ENCODE measurements at places on chromosomes 2 and 18.
A peak's percentile ranks its signal among the peaks of the same experiment; 100 is the strongest.

GRCh38 chr18:57095884-57096283, 51.0 kb upstream of the BOD1L2 start:
- no peak for DNase-seq

GRCh38 chr18:59767732-59768131, 70.5 kb upstream of the CCBE1 start:
- DNase-seq: no peak

DNA sequence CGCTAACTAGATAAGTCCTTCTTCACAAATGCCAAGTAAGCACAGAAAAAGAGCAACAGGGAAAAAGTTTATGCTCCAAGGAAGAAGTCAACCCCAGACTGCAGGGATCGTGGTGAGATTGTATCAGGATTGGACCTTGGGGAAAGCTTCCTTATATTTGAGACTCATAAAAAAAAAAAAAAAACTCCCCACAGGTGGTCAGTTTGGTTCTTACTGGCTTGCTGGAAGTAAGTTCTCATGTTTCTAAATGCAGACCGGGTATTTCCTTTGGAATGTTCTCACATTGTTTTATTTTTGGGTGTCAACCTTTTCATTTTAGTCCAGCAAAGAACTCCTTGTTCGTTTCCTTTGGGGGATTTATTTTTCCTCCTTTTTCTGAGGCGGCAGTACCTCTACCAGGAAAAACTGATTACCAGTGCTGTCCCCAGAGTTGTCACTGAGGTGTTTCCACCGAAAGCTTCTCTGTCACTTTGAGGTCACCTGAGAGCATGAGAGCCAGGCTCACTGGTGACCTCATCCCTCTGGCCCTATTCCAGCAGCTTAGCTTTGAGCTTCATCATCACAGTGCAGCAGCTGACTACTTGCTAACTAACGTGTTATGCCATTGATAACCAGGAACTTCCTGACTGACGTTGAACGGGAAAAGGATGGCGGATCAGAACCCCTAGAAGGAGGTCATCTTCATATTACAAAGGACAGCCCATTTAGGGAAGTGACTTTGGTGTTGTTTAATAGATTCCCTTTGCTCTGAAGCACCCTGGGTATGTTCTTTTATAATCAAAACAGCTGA, 16.8 kb upstream of the ATP8B1 start:
- no peak for DNase-seq

GRCh38 chr2:82491591-82491990, 1967.5 kb downstream of the SUCLG1 start:
- DNase-seq: no peak

GRCh38 chr2:240232264-240232915, 91.9 kb upstream of the OTOS start:
- DNase-seq: no peak

DNA sequence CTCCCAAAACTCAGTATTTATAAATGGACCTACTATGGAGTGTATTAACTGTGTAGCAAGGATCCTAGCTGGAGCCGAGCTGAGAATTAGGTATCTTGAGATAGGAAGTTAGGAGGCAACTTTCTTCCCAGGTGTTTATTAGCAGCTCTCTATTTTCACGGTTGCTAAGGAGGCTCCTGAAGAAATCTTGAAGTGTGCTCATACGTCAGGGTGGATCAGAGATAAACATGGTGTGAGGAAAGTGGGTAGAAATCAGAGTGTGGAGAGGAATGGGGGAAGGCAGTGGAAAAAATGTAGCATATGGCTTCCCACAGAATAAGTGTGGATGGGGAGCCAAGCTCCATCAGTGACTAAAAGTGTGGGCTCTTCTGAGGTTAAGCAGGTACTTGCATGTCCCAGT, 104.3 kb downstream of the ABCA12 start:
- no peak for DNase-seq

- no peak for DNase-seq
Measured at GRCh38 chr2:100782380-100782878, 37.5 kb upstream of the NPAS2 start.

DNA sequence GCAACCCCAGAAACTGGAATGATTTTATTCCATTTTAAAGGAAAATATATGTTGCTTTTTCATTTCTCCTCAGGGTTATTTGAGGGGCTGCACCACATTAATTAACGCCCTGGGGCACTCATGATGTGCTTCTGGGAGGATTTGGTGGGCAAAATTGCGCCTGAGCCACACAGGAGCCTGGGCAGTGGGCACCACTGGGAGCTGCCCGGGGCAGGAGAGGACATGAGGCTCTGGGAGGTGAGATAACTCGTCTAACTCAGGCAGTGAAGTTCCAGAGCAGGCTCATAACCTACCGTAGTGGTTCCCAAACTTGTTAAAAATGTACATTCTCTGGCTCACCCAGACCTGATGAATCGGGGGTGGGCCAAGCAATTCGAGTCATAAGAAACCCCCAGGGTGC, 68.3 kb downstream of the EDAR start:
- no peak for DNase-seq

- DNase-seq: no peak
Measured at GRCh38 chr2:65536596-65536995, 104.2 kb upstream of the SPRED2 start.

- no peak for DNase-seq
Measured at GRCh38 chr18:5630900-5631413, 87.2 kb upstream of the EPB41L3 start.

DNA sequence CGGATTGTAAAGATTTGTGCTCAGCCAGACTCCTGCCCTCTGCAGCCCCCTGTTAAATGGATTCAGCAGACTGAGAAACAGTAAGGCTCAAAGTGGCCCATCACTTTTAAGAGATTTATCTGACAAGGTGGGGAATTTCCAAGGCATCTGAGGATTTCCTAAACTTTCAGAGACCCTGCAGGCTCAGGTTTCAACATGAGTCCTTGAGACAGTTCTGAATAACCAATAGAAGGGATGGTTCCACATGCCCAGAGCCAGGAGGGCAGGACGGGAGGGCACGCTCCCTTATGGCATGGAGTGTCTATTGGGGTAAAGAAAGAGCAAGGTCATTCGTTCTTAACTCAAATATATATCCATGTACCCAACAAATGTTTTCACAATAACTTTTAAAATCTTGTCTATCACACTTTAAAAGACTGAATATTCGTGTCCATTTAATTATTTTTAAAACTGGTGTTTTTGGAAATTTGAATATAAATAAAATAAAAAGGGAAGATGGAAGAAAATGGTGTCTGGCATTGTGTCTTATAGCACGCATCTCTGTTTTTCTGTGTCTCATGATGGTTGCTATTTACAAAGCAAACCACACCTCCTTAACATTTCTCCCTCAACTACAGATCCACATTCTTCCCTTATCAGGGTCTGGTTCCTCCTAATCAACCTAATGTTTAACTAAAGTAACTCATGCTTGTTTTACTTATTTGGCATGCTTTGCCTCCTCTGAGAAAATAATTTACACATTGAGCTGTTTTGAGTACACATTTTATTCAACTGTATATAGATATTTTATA, 56.0 kb upstream of the DSG1 start:
- no peak for DNase-seq

- DNase-seq: no peak
Measured at GRCh38 chr2:119723186-119723585, 36.5 kb upstream of the PTPN4 start.

GRCh38 chr2:171711351-171711750, 24.1 kb downstream of the DYNC1I2 start:
- DNase-seq: no peak

DNA sequence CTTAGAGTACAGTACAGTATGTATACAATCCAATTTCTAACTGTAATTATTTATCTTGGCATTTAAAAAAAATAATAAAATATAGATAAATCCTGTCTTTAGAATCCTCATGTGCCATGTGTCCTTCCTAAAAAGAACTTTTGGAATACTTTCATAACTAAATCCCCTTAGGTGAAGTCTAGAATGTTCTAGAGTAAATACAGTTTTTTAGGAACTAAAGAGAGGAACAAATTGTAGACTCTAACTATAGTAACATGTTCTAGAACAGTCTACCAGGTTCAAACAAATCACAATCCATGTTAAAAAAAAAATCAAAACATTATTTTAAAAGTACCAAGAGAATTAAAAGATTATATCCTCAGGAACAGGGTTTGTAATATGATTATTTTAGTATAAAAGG, 80.6 kb upstream of the CCDC141 start:
- no peak for DNase-seq

DNA sequence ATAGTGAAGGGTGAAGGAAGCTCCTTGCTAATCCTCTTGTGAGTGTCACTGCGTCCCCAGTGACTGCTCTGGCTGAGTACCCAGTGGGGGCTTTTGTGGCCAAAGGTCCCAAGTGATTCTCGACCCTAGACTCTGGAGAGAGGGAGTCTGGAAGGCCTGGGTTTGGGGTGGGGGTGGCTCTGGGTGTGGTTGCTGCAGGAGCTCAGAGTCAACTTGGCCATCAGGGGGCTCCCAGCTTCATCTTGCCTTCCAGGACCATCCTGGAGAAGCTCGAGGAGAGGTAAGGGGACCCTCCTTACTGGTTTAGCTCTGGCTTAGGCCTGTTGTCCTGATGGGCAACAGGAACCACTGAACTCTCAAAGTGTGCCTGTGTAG, 592 bp downstream of the PSD4 start:
- DNase-seq: no peak

DNA sequence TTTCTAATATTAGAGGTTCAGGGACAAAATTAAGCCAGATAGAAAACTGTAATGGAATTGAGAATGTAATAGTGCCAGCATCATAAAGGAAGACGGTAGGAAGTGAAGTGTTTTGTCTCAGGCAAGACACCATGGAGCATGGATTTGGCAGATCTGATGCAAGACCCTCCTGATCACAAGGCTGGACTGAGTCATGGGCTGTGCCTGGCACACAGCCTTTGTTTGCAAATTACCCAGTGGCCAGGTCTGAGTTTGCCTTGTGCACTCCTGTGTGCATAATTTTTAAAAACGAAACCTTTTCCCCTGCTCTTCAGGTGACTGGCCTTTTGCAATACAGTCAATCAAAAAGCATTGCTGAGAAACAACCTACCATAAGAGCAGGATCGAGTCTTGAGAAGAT, 2.0 kb upstream of the UPP2 start:
- DNase-seq: no peak

DNA sequence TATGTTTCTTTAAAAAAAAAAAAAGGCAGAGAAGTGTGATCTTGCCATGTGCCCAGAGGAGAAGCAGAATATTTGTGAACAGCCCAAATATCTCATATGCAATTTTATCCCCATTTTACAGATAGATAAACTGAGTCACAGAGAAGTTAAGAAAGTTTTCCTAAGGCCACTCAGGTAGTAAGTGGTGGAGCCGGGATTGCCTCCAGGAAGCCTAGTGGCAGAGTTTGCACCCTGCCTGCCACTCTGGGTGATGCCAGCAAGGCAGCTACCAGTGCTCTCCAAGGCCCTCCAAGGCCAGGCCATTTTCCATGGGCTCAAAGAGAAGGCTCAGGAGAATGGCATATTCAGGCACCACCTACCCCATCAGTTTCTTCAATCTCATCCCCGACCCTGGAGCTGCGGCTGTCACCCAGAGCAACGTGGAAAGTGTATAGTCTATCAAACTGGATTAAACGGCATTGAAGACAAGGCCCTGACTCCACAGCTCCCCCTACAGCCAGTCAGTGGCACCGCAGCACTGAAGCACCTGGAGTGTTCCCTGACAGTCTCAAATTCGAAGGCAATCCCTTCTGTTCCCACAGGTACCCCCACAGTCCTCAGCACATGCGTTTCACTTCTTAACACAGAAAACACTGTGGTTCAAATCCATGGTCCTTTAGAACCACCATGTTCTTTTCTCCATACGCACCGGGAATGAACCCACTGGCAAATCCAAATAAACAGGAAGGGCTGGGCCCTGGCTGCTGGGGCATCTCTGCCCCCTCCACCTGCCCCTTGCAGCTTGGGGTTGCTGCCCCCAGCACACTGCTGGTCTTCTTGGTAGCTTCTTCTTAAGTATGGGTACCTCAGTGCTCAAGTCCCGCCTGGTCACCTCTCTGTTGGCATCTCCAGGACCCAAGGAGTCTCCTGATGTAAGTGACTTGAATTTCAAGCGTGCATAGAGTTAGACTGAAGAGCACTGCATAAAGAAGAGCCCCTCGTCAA, 175.3 kb downstream of the INHBB start:
- peak; percentile 30 for DNase-seq

DNA sequence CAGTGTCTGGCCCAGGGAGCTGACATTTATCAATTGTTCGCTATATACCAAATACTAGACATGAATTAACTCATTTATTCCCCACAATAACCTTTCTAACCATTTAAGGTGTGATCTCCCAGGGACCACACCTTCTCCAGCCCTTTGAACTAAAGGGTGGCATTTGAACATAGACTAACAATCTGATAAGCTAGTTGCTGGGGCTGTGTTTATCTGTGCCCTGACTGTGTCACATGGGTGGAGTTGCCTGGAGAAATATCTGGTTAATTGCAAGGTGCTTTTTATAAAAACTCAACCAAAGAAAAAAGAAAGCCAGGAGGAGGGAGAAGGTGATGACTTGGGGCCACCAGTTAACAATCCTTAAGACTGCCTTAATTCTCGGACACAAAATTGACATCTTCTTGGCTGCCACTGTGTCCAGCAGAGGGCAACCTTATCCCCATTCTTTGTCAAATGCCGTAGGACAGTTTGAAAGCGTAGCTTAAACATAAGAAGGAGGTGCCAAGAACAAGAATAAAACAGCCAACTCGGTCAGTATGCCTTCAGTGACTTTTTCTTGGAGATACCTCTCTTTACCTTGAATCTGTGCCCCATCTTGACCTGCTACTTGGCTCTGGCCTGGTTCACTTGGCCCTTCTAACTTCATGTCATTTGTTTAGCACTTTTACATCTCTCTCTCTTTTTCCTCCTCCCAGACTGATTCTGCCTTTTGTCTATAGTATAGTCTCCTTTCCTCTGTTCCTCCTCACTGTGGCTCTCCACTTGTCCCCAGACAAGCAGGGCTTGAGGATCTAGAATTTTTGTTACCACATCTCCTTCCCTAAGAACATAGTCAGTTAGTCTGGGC, 183.4 kb downstream of the MYO3B start:
- peak; percentile 19 for DNase-seq

DNA sequence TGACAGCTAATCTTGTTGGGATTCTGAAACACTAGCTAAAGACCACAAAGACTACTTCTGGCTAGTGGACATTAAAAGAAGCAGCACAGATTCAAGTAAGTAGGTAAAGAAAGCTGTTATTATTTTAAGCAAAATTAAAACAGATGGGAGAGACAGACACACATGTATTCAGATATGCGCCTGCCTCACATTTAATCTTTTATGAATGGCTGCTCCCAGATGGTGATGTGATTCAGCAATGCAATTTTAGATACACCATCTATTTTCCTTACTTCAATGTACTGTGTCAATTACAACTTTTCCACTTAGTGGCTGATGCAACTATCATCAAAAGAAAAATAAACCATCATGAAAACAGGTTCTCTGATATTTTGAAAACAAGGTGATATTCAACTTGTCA, 133.0 kb upstream of the PGAP1 start:
- DNase-seq: no peak
